ENCODE measurements at places on chromosomes 2 and 18.

DNA sequence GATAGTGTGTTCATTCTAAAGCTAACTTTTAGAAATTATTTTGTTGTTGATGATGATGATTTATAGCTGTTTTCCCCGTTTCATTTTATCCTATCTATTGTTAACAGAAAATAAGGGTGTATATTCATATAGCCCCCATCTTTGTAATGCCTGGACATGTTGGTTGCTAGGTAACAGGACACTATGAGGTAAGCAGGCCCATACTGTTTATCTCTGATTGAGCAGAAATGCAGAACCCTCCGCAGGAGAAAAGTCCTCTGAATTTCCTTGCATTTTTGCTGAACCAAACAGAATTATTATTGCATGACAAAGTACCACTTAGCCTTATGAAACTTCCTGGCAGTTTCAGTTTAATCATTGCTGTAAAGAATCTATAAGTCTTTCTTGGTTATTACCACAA, 339.4 kb downstream of the DCC start:
- no peak for DNase-seq

DNA sequence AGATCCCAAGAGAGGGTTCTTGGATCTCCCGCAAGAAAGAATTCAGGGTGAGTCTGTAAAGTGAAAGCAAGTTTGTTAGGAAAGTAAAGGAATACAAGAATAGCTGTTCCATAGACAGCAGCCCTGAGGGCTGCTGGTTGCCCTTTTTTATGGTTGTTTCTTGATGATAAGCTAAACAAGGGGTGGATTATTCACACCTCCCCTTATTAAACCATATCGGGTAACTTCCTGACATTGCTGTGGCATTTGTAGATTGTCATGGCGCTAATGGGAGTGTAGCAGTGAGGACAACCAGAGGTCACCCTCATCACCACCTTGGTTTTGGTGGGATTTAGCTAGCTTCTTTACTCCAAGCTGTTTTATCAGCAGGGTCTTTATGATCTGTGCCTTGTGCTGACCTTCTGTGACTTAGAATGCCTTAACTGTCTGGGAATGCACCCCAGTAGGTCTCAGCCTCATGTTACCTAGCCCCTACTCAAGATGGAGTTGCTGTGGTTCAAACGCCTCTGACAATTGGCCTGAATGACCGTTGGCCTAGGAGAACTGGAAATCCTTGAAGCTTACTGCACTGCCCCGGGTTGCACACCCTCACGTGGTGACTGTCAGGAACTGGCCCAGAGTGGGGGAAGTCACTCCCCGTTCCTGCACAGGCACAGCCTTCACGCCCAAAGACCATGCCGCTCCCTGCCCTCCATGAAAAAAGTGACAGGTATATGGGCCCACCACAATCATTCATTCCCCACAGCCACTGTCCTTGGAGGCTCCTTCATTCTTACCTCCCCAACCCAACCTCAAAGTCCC, 136.9 kb downstream of the SEPTIN10 start:
- DNase-seq, result no peak

DNA sequence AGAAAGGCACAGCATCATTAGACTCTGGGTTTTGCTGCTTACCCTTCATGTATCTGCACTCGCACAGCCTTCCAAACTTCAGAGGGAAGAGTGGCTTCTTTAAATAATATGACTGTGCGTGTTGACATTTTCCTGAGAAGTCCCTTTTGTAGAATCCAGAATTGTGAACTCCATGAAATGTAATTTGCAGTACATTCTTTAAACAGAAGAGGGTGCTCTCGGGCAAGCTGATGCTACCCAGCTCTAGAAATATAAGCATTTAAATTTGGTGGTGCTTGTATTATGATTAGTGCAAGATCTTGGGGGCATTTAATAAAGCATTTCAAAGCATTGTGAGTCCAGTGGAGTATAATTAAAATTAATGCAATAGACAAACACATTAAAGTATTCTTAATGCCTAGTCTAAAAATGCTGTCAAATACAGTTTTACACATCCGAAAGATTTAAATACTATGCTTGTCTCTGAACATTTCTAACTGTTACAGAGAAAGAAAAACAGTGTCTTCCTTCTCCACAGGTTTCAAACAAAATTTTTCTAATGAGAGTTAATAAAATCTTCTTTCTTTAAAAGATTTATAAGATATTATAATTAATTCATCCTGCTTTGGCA, 17.3 kb upstream of the GTF2A1L start:
- DNase-seq, result no peak

DNA sequence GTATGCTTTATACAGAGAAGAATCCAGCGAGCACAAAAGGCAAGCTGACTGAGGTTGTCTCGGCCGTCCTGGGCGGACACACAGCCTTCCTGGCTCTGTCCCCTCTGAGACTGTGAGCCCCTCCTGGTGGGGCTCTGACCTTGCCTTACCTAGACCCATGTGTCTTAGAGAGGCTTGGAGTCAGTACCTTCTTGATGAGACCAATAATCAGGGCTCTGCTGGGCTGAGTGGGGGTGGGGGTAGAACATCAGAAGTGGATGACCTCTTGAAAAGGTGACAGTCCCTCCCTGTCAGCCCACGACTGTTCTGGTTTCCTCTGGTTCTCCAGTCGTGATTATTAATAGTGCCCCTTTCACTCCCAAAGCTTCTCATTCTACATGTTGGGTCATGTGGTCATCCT, 31.2 kb downstream of the TWIST2 start:
- no peak for DNase-seq

DNA sequence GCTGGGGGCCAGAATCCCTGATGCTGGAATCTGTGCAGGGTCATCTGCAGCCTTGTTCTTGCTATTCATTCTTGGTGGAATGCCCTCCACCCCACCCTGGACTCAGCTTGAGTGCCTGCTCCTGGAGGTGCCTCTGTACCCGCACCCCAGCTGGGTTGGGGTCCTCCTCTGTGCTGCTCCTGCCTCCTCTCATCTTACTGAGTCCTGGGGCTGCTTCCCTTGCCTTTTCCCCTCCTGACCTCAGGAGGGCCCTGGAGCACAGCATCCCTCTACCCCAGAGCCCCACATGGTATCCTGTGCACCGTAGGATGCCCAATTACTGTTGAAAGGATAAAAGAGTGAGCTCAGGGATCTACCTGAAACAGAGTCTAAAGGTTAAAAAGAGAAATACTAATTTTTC, 81.6 kb downstream of the CIB4 start:
- DNase-seq, result no peak

GRCh38 chr2:217204358-217204757, 344.5 kb upstream of the TNP1 start:
- no peak for DNase-seq

- no peak for DNase-seq
These were observed 34.9 kb downstream of the RAB10 start for GRCh38 chr2:26068602-26069298.

DNA sequence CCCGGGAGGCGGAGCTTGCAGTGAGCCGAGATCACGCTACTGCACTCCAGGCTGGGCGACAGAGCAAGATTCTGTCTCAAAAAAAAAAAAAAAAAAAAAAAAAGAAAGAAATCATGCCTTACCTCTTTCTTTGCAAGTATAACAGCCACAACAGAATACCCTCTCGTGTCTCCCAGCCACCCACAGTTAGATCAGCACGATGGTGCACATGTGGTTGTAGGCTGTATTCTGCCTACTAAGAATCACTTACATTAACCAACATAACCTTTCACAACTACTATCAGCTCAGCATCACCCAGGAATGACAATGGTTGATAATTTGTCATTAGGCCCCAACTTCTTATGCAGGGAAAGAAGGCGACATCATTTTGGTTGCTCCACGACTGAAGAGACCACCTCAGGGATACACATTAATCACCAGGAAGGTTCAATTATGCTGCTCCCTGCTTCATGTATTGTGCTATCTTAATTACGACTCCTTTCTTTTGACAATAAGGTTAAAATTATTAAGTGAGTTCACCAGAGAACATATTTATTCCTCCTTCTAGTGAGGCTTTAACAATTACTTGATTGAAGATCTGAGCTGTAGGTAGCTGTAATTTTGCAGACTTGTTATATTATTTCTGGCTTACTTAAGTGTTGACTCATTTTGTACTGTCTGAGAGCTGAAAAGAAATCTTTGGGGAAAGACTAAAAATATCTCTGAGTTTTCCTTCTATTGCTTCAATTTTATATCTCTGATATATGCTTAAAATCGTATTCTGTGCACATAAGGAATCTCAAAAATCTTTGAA, 120.1 kb downstream of the LRP1B start:
- no peak for DNase-seq

DNA sequence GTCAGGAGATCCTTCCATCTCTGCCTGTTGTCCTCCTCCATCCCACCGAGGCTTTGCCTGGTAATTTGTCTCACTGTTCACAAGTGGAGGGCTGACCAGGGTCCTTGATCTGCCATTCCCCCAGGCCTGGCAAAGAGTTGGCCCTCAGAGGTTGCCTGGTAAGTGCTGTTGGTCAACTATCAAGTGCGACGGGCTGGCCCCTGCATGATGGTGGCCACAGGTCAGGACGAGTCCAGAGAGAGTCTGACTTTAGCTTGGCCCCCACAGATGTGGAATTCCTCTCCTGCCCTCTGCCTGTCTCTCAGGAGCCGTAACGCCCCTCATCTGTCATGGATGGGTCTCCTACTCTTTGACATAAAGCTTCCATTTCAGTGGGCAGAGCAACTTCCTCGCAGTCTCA, 97.3 kb upstream of the SMIM21 start:
- DNase-seq, result no peak

GRCh38 chr2:98514096-98514639, 69.5 kb downstream of the INPP4A start:
- DNase-seq, result no peak

GRCh38 chr2:108621087-108621559, 86.9 kb downstream of the LIMS1 start:
- DNase-seq, result no peak

DNA sequence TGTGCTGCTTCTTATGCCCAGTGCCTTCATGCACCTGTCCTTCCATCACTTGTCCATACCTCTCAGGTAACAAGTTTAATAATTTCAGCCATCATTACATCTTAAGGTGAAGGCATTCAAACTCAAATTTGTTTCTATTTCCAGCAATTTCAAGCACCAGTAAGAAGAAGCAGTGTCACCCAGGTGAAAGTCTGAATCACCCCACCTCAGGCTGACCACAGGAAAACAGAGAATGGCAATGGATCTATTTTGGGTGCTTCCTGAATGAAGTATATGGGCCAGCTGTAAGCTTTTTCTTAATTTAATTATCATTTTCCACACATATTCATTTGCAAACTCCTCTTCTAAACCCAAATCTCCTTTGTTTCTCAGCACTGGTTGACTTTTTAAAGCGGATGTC, 372.7 kb upstream of the SOX11 start:
- DNase-seq, result no peak

GRCh38 chr18:13493725-13494124, 232.6 kb downstream of the FAM210A start:
- no peak for DNase-seq

DNA sequence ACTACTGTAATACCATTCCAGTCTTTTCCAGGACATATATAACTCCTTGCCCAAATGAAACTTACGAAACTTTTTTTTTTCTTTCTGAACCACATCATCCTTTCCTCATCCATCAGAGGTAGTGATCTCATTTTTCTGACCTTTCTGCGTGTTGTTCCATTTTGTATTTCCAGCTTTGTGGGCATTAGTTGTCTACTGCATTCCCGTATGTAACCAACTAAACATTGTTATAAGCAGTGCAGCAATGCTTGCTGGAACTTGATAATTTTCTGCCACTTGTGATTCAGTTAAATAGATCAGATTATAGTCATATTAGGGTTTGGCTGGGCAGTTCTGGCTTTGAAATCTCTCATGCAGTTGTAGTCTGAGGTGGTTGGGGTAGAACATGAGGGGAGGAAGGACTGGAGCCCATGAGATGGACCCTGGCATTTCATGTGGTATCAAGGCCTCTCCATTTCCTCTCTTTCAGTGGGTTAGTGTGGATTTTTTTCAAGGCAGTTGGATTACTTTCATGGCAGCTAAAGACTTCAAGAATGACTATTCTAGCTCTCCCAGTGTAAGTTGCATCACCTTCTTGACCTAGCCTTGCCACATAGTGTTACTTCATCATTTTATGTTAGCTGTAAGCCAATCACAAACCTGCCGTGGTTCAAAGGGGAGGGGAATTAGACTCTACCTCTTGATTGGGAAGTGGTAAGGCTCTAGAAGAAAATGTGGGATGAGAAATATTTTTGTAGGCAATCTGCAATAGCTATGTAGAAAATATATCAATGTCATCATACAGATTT, 80.5 kb downstream of the EHBP1 start:
- no peak for DNase-seq

DNA sequence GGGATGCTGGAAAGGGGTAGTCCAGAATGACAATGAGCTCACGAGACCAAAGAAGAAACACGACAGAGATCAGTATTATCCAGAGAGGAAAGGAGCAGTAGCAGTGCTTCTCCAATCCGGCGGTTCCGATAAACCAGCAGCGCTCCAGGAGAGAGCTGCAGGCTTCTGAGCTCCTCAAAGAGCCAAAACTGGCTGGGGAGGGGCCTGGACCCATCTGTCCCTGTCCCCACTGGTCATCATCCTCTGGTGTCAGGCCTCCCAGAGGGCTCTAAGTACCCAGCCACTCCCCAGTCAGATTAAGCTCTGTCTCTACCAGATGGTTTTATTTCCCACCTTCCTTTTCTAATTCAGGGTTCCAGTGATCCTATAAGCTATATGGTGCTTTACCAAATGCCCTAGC, 23.2 kb downstream of the DNAJC27 start:
- DNase-seq, result no peak

DNA sequence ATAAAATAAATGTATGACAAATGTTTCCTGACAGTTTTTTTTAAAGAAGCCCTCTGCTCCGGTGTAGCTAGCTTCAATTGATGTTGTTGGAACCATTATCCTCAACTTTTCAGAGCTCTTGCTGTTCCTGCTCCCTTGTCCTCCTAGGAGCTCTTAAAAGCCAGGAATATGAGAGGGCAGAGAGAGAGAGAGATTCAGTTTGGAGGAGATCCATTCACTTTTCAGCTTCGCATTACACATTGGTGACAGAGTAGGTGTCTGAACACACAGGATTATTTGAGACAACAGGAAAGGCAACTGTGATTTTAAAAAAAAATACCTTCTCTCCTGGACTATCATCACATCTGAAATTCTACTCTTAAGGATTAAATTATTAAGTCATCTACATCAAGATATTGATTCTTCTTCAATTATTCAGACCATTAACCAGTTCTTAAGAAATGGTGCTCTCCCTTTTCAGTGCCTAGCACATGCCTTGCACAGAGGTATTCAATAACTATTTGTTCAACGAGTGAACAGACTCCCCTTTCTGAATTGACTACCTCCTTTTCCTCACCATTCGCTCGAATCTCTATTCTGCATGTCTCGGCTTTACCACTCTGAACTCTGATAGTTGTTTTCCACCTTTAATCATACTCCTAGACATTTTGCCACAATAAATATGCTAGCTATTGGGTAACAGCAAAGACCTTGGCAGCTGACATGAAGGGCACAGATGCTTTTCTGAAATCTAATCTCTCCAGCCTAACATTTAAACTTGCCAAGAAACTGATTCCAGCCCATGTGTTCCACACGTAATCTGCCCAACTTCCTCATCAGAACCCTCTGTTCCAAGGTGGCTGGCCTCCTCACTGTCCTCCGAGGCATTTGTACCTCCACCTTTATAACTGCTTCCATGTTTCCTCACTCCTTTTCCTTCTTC, 28.6 kb upstream of the SLC35F5 start:
- DNase-seq, result no peak

All from ovary (tissue), 10 donors.